ENCODE measurements at places on chromosomes 5 and 9. TPM values are rescaled to one million over a fixed set of nuclear protein-coding genes. Genes with fewer than 3 reads are reported as not detected.

DNA sequence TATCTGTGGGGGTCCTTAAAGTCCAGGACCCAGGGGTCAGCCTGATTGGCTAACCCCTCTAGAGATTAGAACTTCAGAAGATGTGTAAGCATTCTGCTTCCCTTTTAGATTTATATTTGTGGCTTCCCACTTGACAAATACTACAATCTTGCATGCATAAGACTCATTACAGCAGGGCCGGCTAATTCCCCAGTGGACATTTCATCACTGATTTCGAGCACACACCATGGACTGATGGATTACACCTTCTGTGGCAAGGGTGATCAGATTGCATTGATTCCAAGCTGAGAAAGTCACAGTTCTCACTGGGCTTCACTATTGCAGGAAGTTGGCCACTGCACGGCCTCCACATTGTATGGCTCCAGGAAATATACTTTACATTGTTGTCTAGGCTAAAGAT is 65.8 kb upstream of the DAPK1 start:
- no peak for DNase-seq

The BSPRY gene
- total RNA-seq: 66.5 TPM

The OGN gene
- total RNA-seq: 20.8 TPM

The DAPK1 gene
- 36.5 TPM for total RNA-seq

The IL33 gene
- total RNA-seq: 17.5 TPM

The RGS3 gene
- total RNA-seq: 66.2 TPM
